ENCODE measurements at places on chromosomes 4 and X.

DNA sequence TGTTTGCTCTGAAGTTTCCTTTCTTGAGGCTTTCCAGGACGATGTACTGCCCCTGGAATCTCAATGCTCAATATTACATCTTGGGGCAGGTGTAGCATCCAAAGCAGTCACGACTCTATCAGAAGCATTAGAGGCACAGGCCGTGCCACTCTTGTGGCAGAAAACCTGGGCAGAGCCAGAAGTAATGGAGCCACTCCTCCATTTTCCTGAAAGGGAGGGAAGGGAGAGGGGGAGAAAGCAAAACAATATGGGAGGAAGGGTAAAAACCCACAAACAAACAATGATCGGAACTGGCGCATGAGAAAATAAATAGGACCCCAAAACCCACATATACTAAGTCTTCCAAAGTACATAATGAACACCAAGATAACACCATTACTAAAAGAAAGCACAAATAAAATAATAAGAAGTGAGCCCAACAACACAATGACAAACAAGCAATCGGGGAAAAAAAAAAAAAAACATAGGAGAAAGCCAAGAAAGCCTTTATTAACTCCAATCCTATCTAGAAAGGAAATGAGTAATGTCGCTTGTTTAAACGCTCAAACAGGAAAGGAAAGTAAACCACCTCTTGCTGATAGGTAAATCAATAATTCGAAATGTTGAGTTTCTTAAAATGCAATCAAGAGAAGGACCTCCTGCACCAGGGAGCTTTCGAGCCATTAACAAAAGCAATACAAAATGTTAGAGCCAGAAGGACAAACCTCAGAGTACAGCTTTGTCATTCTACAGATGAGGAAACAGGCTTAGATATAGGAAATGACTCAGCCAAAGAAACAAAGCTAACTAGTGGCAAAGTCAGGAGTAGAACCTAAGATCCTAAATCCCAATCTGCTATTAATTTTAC, 117.4 kb downstream of the ATRX start:
- no peak for DNase-seq

- DNase-seq = no peak
Measured at GRCh38 chr4:122845066-122845465, 18.4 kb downstream of the FGF2 start.

DNA sequence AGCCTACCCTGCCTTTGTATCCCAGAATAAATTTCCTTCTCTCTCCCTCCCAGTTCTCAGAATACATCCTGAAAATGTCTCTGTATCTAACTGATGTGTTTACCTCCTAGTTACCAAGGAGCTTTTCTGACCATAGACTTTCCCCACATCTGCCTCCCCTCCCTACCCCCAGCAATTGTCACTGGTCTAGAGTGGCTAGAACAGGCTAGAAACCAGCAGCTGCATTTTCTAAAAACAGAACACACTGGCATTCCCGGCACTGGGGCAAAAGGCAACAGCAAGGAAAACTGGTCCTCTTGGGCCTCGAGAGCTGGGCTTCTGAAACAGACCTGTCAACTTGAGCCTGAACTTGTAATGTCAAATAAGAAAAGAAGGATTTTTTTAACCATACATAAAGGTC, 16.4 kb downstream of the TASL start:
- DNase-seq = no peak

GRCh38 chrX:56792270-56793111, 63.4 kb downstream of the NBDY start:
- no peak for DNase-seq

- DNase-seq = no peak
Measured at GRCh38 chr4:101285985-101286384, 61.3 kb downstream of the PPP3CA start.

GRCh38 chr4:3687538-3687937, 78.6 kb upstream of the ADRA2C start:
- no peak for DNase-seq

DNA sequence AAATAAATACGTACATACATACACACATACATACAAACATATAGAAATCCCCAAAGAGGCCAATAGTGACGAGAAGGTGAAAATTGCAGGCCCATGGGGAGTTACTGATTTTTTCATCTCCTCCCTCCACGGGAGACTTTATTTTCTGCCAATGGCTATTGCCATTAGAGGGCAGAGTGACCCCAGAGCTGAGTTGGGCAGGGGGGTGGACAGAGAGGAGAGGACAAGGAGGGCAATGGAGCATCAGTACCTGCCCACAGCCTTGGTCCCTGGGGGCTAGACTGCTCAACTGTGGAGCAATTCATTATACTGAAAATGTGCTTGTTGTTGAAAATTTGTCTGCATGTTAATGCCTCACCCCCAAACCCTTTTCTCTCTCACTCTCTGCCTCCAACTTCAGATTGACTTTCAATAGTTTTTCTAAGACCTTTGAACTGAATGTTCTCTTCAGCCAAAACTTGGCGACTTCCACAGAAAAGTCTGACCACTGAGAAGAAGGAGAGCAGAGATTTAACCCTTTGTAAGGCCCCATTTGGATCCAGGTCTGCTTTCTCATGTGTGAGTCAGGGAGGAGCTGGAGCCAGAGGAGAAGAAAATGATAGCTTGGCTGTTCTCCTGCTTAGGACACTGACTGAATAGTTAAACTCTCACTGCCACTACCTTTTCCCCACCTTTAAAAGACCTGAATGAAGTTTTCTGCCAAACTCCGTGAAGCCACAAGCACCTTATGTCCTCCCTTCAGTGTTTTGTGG, 180.7 kb downstream of the AR start:
- no peak for DNase-seq

DNA sequence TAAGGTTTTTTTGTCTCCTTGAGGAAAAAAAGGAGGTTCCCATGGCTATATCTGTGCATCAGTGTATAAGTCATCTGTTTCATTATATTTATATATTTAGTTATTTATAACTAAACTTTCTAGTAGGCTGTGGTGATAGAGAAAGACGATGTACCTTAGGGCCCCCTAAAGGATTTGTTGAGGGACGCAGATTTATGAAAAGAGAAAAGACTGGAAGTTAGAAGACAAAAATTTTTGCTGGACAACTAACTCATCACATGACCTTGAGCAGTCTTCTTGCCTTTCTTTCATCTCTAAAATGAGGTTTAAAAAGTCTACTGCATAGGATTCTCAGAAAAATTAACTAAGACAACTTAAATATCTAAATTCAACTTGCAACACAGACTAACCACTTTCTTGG, 6.1 kb downstream of the GASK1B start:
- DNase-seq = no peak

DNA sequence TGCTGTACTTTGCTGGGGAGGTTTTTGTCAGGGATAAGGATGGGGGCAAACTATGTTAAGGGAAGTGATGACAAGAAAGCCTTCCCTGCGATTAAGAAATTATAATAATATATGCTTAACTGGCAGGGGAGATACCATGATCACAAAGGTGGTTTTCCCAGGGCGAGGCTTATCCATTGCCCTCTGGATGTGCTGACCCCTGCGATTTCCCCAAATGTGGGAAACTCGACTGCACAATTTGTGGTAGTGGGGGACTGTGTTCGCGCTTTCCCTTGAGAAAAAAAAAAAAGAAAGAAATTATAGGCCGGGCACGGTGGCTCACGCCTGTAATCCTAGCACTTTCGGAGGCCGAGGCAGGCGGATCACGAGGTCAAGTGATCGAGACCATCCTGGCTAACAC, 24.5 kb downstream of the SLC25A43 start:
- no peak for DNase-seq

DNA sequence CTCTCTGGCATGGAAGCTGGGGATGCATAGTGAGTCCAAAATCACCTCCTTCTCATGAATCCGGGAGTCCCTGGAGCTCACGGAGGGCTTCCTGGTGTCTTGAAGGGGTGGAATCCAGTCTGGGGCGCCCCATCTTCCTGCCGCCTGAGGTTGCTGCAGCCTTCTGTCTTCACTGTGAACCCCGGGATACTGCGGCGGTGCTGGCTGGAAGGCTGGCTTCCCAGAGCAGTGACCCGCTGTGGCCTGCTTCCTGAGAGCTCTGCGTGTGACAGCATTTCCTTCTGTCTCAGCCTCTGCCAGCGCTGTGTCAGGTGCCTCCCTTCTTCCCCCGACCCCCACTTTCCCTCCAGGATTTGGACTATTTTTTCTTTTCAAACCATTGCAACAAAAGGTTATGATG, 98.8 kb upstream of the STOX2 start:
- no peak for DNase-seq

DNA sequence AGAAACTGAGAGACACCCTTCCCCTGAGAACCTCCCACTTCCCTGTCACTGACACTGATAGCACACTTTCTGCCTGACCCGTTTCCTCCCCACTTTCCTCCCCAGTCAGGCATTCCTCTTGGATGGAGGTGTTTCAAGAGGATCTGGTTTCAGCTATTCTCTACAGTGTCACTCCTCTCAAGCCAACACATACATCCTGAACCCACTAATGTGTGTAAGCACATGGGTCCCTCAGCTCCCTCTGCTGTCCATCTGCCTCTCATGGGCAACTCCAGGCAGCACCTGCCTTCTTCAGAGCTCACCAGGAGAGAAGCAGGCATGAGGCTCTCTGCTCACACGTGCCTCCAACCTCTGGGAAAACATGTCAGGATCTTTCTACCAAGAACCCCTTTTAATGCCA, 207.6 kb downstream of the NAF1 start:
- DNase-seq = no peak

DNA sequence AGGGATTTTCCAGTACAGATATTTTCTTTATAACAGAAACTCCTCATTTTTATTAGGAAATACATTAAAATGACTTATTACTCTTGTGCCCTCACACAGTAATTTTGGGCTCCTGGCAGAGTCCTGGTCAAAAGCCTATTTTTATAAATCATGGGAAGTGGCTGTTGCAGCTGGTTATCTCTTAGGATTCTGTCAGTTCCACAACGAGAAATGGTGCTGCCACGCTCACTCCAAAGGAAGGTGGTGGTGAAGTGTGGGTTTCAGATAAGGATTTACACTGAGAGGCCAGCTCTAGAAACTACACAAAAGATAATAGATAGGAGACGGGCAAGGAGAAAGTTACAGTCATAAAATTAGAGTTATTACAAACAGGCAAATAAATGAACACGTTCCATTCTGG, 159.2 kb upstream of the FAM241A start:
- no peak for DNase-seq

DNA sequence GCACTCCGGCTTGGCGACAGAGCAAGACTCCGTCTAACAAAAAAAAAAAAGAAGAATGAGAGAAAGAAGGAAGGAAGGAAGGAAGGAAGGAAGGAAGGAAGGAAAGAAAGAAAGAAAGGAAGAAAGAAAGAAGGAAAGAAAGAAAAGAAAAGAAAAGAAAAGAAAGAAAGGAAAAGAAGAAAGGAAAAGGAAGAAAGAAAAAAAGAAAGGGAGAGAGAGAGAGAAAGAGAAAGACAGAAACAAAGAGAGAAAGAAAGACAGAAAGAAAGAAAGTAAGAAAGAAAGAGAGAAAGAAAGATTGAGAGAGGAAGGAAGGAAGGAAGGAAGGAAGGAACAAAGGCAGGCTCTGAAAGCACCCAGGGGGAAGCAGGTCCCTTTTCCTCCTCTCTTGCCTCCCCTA, 336.6 kb upstream of the GATB start:
- DNase-seq = no peak

- DNase-seq = no peak
Measured at GRCh38 chr4:168694667-168695066, 197.8 kb downstream of the PALLD start.

- DNase-seq = no peak
Measured at GRCh38 chrX:86148594-86148993, 343 bp downstream of the DACH2 start.

Data from omental fat pad (tissue), 4 donors.